ENCODE measurements at places on chromosomes 11 and 22.

DNA sequence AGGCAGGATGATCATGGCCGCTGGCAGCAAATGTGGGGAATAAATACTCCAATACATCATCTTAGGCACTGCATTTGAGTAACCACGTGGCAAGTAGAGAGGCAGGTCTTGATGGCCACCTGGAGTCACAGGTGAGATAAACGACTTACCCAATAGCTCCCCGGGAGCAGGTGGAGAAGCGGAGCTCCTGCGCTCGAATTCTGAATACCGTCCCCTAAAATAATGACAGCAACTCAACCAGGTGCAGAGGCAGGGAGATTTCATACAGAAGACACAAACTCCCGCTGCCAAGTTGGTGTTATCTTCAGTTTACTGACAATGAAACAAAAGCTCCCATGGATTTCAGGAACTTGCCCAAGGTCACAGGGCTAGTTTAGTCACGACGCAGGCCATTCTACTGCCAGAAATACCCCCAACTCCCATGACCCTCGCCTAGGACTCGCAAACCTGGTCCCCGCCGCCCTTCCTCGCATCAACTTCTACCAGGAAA lies 437 bp downstream of the SLC43A3 start:
- peak; percentile 23 for DNase-seq

DNA sequence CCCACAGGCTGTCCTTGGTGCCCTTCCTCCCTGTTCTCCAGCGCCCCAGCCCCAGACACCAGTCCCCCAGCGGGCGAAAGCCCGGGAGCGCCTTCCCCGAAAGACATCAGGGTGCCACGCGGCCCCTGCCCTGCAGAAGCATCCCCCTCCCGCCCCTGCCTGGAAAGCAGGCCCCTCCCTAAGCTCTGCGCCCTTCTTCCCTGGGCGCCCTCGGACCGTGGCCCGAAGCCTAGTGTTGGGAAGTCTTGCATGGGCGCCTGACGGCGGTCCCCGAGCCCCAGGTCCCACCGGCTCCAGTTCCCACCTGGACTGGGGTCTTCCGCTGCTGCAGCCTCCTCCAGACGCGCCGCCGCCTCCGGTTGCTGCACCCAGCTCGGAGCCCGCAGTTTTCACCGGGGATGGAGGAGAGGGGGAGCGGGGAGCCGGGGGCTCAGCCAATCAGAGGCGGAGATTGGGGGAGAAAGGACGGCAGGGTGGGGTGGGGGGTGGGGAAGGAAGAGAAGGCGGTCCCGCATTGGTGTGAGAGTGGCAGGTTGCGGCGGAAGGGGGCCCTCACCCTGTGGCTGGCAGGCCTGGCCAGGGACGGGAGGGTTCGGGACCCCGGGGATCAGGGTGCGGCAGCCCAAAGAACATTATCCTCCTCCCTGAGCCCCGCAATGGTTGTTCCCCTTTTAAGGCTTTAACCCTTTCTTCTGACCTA lies at the start of gene THY1:
THY1 (minus strand) TSS at position 364 of the 700 bp plus-strand sequence. CDS start 2,267 bp downstream, outside the sequence.
- peak; percentile 21 for DNase-seq

GRCh38 chr22:22955866-22956535 lies 68.4 kb downstream of the IGLL5 start:
- DNase-seq = peak; percentile 70

GRCh38 chr11:297051-297585 lies 2.2 kb downstream of the IFITM5 start:
- no peak for DNase-seq

GRCh38 chr11:77418155-77418970 lies 55.5 kb downstream of the PAK1 start:
- DNase-seq = peak; percentile 8

DNA sequence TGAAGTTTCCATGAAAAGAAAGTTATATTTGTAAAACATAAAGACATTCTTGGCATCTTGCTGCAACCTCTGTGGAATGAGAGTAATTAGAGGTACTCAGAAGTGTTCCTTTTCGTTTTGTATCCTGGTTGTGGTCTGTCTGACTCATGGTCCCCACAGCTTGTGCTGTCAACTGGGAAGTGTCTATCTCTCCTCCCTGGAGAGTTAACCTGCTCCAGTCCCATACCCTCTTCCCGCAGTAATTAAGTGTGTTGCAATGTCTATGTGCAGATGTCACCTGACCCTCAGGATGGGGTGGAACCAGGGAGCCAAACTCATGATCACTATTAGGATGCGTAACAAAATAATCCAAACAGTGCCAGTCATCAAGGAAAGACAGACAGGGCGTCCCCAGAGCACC lies 23.0 kb upstream of the ZDHHC13 start:
- DNase-seq = peak; percentile 24

GRCh38 chr11:46338636-46338987 lies 8.7 kb upstream of the DGKZ start:
- DNase-seq = peak; percentile 67

GRCh38 chr11:44570411-44571155 lies 5.1 kb downstream of the CD82 start:
- DNase-seq = no peak

GRCh38 chr11:36098087-36098486 lies 154.2 kb downstream of the LDLRAD3 start:
- no peak for DNase-seq

DNA sequence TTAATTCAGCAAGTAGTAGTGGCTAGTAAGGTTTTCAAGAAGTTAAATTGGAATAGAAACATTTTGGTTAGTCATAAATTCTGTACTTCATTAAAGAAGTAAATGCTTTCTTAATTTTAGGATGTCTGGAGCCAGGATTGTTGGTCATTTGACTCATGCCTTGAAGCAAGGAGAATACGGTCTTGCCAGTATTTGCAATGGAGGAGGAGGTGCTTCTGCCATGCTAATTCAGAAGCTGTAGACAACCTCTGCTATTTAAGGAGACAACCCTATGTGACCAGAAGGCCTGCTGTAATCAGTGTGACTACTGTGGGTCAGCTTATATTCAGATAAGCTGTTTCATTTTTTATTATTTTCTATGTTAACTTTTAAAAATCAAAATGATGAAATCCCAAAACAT lies 25.8 kb downstream of the ACAT1 start:
- no peak for DNase-seq

- DNase-seq = no peak
Measured at GRCh38 chr22:36828815-36829214, 12.0 kb upstream of the PVALB start.

GRCh38 chr11:18615628-18616392 lies 16.2 kb downstream of the MISFA start:
- peak; percentile 62 for DNase-seq

GRCh38 chr11:108559340-108559739 lies 34.2 kb downstream of the EXPH5 start:
- DNase-seq = peak; percentile 86

- DNase-seq = no peak
Measured at GRCh38 chr11:107413352-107413751, 44.3 kb downstream of the CWF19L2 start.

- DNase-seq = no peak
Measured at GRCh38 chr22:49683032-49683431, 144.6 kb downstream of the BRD1 start.

DNA sequence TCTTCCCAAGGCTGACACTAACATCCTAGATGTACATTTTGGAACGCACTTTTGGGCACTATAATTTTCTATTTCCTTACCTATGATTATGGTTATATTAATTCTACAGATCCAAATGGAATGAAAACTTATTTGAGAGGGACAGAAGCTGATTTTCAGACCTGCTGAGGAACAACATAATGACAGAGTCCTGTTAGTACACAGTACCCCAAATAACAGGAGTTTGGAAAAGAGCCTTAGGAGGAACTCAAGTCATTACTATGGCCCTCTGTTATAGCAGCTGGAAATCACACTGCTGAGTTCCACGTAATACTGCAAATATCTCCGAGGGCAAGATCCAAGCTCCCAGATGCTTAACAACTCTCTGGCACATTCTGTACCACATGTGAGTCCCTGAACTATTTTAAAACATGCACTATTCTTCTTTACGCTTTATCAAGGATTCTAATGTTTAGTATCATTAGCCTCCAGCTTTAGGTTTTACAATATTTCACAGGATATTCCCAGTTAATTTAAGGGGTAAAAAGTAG lies 1027.7 kb upstream of the CCDC90B start:
- DNase-seq = no peak

DNA sequence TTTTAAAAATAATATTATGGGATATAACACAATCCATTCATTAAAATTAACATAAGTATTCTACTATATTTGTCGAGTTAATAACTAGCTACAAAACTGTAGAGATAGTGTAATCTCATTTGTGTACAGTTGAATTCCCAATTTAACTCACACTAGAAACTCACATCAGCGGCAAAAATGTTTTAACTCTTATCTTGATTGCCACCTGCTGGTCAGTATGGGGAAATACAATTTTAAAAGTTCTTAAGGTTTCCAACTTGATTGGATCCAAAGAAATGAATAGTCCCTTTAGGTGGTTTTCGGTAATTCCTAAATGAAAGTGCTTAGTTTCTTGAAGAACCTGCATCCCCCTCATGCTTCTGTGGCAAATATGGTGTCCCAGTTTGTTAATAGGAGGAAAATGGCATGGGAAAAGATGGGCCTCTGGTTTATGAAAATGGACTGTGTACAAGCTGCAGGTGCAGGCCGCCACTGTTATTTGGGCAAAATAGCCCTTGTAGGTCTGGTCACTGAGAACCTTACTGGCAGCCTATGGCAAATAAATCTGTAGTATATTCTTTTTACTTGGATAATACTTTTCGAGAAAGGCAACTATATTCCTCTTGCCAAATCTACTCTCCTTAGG lies 33.7 kb upstream of the SLC17A6 start:
- DNase-seq = peak; percentile 42

DNA sequence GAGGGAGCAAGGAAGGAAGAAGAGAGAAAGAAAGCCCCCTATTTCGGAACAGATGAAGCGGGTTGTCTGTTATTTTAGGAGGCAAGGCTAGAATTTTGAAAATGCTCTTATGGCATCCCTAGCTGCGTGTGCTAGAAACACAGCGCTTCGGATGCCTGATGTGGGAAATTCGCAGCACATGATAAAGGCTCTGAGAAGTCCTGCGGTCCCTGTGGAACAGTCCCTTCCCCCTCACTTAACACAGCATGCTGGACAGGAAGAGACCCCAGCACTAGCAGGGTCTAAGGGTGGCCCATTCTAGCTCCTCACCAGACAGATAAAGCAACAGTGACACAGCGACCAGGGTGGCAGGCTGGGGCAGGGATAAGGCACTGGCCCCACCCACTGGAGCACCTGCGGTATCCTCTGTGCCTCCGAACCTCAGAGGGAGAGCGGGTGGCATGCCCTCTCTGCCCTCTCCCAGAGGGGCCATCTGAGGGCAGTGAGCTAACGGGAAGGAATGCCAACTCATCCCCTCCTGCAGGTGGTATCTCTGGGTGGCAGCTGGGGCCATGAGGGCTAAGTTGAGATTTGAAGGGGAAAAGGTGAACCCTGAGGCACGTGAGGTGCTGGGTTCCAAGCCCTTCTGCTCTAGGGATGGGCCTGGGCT lies 75.7 kb downstream of the SCUBE1 start:
- DNase-seq = no peak

DNA sequence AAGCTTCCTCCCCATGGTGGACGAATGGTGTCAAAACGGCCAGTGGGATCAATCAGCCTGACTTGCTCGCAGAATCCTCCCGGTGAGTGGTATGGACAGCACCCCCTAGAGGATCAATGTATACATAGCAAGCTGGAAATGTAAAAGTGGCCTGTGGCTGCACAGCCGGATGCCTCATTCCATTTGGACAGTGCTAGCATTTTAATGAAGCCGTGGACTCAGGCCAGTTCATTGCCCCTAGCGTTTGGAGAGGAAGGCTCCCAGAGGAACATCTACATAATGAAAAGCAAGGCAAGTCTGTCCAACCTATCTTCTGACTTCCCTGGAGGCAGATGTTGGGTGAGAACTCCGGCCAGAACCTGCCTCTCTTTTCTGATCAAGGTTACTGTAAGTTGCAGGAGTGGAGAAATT lies 942.3 kb downstream of the NTM start:
- peak; percentile 5 for DNase-seq

- DNase-seq = peak; percentile 43
Measured at GRCh38 chr11:92941676-92942571, 27.5 kb upstream of the MTNR1B start.

DNA sequence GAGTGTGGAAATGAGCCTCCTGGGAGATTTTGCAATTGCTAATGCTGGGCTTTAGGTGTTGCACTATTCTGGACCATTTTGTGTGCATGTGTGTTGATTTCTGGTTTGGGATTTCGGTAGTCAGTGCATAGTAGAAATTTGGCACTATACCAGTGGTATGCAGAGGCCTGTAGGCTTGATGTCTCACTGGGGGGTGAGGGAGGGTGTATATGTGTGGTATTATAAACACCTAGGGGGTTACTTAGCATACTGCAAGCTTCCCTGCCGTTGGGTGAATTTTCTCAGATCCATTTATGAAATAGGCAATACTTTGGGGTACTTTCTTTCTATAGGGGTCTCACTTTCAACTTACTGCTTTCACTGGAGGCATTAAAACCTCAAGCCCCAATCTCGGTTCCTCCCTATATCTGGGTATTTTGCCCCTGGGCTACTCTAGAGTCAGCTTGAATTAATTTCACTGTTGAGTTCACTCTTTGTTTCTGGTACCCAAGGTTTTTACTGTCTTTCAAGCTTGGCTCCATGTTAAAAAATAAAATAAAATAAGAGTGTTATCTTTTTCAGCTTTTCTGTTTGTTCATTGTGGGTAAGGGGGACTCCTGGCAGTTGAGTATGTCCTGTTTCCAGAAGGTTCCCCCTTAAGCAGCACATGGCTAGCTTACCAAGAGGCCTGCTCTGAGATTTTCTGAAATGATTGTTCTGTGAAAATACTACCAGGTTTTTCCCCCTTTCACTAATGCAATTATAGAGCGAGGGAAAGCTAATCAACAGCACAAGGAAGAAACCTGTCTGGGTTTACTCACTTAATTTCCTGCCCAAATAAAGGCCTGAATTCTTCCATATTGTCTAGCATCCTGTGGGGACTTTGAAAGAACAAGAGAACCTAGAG lies 45.8 kb downstream of the PPFIBP2 start:
- DNase-seq = no peak

- peak; percentile 73 for DNase-seq
Measured at GRCh38 chr22:39471381-39472141, 14.7 kb downstream of the MGAT3 start.

DNA sequence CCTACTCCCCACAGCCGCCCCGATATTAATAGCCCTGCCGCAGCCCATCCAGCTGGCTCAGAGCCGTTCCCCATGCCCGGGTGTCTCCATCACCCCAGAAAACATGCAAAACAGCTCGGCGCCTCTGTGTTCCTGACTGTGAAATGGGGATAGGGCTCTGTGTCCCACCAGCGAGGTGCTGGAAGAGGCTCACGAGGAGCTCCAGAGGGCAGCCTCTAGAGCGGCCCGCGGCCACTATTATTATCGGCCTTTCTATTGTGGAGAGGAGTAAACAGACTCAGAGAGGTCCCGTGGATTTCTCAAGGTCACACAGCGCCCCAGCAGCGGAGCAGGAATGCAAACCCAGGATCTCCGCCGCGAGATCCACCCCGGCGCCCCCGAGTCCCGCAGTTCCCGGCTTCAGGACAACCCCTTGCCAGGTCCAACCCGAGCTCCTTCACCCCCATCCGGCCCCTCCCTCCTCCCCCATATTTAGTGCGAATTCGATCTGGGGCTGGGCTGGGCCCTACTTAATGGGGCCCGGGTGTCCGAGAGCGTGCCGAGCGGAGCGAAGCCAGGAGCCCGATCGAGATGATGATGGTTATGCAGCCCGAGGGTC lies at the start of gene ACTN3:
ACTN3 (plus strand) TSS at position 536 of the 598 bp plus-strand sequence; CDS start at position 571, 35 bp downstream.
- DNase-seq = peak; percentile 31

- DNase-seq = no peak
Measured at GRCh38 chr22:41568811-41569210, 8.0 kb downstream of the CSDC2 start.

- DNase-seq = no peak
Measured at GRCh38 chr11:124581817-124582216, 12.0 kb downstream of the OR8A1 start.

GRCh38 chr11:41301023-41301422 lies 158.4 kb downstream of the LRRC4C start:
- peak; percentile 58 for DNase-seq

- DNase-seq = no peak
Measured at GRCh38 chr11:6654281-6655019, 1.2 kb downstream of the DCHS1 start.

Data from iris pigment epithelial cell (primary cell).